ENCODE measurements at places on chromosomes 12 and 14.

DNA sequence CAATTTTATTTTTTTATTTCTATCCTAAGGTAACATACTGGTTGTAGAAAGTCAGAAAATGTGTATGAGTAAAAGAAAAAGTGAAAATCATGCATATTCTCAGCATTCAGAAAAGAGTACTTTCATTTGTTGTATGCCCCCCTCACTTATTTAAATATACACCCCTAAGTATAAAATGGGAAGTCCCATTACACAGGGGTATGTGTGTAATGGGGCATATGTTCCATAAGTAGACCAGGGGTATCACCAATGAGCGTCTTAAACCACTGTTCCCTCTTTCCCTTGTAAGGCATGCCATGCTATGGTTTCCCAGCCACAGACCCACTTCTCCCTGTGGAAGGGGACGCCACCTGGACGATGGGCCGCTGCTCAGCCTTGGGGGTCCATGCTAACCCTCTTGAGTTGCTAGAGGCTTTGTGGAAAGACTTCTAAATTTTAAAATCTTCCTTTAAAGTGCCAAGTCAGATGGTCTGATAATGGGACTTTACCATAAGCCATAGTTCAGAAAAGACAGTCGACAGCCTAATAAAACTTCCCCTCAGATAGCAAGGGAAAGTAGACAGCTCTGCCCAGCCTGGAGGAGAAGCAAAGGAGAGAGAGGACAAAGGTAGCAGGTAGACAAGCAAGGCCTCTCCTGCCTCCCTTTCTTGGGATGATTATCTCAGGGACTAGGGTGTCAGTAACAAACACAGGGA is 118.2 kb downstream of the ZFP36L1 start:
- no peak for DNase-seq

GRCh38 chr14:67623114-67623513 is 3.4 kb downstream of the ARG2 start:
- peak; percentile 85 for DNase-seq

- peak; percentile 75 for DNase-seq
Measured at GRCh38 chr14:54330876-54331275, 65.9 kb upstream of the CDKN3 start.

- no peak for DNase-seq
Measured at GRCh38 chr14:58484176-58484575, 56.7 kb downstream of the KIAA0586 start.

- no peak for DNase-seq
Measured at GRCh38 chr12:90936230-90937005, 18.6 kb downstream of the CCER1 start.

- DNase-seq = peak; percentile 83
Measured at GRCh38 chr14:93959239-93960107, 16.9 kb downstream of the ASB2 start.

- peak; percentile 67 for DNase-seq
Measured at GRCh38 chr12:111715279-111715678, 29.4 kb downstream of the ACAD10 start.

GRCh38 chr12:110175201-110175600 is 51.0 kb downstream of the IFT81 start:
- DNase-seq = no peak

GRCh38 chr12:65935906-65936901 is 111.9 kb downstream of the HMGA2 start:
- peak; percentile 97 for DNase-seq

DNA sequence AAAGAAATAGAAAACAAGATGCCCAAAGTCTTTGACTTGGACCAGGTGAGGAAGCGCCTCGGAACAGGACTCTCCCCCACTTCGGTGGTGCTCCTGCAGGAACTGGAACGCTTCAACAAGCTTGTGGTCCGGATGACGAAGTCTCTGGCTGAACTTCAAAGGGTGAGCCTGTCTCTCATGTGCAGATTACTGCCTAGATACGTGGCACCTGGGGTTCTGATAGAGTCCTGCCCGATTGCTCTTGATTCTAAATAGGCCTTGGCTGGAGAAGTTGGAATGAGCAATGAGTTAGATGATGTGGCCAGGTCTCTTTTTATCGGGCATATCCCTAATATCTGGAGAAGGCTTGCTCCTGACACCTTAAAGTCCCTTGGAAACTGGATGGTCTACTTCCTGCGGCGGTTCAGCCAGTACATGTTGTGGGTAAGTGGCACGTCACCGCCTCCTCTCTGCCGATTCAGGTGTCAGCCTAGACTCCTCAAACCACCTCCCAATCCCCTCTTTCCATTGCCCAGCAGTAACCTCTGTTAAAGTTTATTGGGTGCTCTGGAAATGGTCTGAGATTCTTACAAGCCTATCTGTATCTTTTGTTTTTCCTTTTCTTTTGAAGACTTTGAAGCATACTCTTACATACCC is 40.8 kb downstream of the CCDC92 start:
- DNase-seq = no peak

DNA sequence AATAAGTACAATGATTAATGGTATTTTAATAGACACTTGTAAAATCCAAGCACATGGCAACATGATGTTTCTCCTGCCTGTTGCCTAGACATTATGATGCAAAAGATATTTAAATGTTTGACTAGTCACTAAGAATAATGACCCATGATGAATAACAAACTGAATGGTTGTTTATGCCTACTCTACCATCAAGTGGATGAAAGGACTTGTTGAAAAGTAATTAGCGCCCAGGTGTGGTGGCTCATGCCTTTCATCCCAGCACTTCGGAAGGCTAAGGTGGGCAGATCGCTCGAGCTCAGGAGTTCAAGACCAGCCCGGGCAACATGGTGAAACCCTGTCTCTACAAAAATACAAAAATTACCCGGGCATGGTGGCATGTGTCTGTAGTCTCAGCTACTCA is 30.7 kb downstream of the KIF21A start:
- DNase-seq = no peak

DNA sequence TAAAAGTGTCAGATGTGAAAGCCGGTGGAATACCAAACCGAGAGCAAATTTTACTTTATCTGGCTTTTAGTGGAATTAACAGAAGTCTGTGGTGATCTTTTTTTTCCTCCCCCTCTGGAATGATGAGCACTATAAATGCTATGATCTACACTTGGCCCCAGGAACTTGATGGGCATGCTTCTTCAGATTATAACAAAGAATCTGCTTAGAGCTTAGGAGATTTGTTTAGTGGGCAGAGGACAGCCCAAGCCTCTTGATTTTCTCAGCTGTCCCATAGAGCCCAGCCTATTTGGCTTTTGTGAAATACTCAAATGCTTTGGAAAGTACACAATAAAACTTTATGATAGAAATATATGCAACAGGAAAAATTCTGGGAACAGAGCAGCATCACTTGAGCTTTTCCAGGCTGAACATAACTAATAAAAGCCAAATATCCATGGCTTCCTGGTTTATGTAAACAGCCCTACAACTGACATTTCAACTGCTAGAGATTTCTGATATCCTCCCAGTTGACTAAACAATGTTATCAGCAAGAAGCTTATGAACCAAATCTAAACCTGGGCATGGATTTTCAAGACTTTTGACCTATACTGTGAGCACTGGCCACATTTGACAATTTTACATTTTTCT is 149.6 kb downstream of the PLXNC1 start:
- no peak for DNase-seq

- no peak for DNase-seq
Measured at GRCh38 chr12:11347810-11348209, 37.6 kb upstream of the PRB4 start.

DNA sequence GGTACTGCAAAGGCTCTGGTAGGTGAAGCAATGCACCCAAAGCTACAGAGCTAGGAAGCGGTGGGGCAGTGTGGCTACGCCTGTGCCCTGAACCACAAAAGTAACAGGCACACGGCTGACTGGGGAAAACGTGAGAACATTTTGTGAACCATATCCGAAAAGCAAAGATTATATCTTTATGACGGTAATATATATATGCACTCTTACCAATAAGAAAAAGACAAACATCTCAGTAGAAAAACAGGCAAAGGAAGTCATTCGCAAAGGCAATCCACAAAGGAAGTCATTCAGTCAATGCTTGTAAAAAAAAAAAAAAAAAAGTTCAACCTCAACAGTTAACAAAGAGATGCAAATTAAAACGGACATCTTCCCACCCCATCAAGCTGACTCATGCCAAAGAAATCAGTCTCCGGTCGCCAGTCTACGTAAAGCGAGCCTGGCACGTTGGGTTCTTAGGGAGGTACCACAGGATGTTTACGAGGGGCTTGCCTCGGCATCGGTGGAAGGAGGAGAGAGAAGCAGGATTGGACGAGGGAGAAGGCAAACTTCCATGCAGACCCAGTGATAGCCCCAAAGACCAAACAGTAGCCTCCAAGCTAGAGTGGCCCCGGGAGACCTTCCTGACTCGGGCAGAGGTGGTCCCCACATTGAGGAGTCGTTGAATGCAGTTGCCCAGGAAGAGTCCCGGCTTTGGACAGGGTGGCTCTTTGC is 39.4 kb upstream of the PPP2R5C start:
- DNase-seq = no peak

- no peak for DNase-seq
Measured at GRCh38 chr14:55730592-55731310, 150.7 kb downstream of the KTN1 start.

DNA sequence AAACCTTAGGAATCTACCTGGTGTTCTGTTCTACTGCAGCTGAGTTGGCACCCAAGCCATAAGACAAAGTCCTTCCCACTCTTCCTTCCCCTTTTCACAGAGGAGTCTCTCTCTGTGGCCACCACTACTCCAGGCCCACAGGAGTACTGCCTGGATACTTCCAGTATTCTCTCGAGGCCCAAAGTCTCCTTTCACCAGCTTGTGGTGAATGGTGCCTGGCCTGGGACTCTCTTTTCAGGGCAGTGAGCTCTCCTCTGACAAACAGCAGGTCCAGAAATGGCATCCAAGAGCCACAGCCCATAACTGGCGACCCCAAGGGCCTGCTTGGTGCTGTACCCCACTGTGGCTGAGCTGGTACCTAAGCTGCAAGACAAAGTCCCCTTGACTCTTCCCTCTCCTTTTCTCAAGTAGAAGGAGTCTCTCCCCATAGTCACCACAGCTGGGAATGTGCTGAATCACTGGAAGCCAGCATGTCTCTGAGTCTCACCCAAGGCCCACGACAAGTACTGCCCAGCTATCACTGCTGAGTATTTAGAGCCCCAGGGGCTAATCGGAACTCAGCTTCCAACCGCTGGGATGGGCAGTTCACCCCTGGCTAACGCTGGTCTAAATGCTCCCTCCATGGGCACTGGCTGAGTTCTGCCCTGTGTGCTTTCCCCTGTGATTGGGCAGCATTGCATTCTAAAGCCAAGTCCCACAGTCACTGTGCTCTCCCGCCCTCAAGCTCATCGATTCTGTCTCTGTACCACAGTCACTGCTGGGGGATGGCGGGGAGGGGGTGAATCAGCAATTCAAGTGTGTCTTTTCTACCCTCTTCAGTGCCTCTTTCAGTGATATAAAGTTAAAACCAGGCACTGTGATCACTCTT is 6.1 kb downstream of the A2ML1 start:
- DNase-seq = no peak
